ENCODE measurements at places on chromosomes 12 and 14. TPM values are rescaled to one million over a fixed set of nuclear protein-coding genes. Genes with fewer than 3 reads are reported as not detected.

Gene MDP1
- total RNA-seq: 10.6 TPM

Gene GALNT8
- not detected for total RNA-seq

- no peak overlapping the region for H3K4me3 ChIP-seq
- no peak overlapping the region for H3K27ac ChIP-seq
- no peaks in the 10 kb centered on the region for H3K27me3 ChIP-seq
These were observed 241.3 kb upstream of the TMEM132C start for GRCh38 chr12:128025589-128026245.

DNA sequence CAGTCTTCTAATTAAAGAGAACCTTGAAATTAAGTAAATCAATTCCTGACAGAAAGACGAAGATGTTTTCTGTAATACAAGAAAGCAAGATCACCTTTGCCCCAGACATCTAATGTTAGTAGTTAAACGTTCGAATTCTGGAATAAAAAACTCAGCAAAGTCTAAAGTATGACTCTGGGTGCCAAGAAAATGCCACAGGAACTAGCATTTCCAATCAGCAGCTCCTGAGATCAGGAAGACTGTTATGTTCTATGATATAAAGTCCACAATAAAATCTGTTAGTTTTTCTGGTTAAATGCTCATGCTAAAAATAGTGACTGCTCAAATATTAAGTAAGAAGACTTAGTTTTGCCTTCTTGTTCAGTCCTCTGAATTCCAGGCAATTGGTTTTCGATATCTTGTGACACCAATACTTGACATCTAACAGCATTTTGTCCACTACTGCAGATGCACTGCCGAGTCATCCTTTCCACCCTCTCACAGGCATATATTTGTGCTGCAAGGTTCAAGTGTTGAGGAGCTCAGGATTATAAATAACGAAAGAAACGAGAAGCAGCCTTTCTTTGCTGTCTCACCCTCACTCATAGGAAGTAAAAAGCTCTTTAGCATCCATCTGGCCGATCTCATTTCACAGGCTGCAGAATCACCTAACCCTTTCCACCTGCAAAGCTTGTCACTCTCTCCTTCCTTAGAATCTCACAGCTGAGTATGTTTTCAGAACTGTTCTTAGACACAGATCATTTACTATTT, 32.0 kb downstream of the SSH1 start:
- H3K4me3 ChIP-seq: no peak overlapping the region
- no peaks in the 10 kb centered on the region for H3K27me3 ChIP-seq
- peak overlapping the region; percentile 67 for H3K27ac ChIP-seq
- peaks cover 68% of the 10 kb centered on the region for H3K4me1 ChIP-seq
- H3K36me3 ChIP-seq: peaks cover under 1% of the 10 kb centered on the region

DNA sequence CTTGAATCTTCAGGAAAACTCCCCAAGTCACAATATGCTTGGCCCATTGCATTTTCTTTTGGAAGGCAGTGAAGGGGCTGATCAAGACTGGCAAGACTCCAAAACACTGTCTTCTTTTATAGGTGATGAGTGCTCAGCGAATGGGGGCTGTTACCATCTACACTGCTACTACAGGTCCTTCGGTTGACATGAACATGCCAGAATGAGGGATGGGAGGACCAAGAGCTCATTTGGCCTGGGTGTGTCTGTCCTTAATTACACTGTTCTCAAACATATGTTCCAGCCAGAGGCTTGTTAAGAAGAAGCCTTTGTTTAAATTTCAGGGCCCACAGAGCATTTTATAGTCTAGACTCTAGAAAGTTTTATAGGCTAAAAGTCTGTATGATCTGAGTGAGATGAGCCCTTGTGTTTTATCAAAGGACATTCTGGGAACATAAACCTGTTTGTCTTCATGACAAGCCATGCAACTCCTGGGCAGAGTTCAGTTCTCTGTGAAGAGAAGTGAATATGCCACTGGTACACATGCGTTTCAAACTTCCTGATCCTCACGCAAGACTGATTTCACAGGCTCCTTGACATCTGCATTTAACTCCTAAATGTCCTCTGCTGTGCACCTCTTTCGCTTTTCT, 4.7 kb upstream of the FAM234B start:
- no peaks in the 10 kb centered on the region for H3K27me3 ChIP-seq
- no peak overlapping the region for H3K4me3 ChIP-seq
- H3K4me1 ChIP-seq: peaks cover 31% of the 10 kb centered on the region
